Pons (tissue), 1 donor: ENCODE measurements at places on chromosomes 4 and X.

DNA sequence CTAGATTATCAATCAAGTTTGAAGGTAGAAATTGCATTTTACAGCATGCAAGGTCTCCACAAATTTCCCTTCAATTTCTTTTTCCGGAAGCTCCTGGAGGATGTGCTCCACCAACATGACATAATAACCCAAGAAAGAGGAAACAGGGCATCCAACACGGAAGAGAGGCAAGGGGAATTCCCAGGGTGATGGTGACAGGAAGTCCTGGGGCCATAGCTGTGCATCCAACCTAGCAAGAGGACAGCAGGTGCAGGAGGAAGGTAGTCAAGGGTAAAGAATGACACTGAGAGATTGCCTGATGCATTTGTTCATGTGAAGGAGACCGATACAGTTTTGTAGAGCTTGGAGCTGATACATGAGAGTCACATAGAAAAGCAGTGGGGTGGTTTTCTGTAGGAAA, 115.7 kb upstream of the LSM6 start:
- DNase-seq = no peak

- DNase-seq = no peak
These were observed 265.4 kb upstream of the CASK start for GRCh38 chrX:42188730-42189129.

DNA sequence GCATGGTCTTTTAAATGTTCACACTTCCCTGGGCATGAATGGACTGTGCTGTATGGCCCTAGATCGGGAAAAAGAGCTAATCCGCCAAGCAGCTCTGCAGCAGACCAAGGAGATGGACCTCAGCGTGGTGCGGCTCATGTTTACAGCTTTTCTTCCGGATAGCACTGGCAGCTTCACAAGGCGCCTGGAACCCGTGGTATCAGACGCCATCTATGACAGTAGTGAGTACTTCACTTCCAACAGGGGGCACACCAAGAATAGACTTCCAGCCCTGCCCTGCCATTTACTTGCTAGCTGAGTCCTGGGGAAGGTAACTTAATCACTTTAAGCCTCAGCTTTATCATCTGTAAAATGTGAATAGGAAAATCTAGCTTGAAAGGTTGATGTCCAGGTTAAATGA, 77.7 kb downstream of the NFKB1 start:
- DNase-seq = peak; percentile 53

- no peak for DNase-seq
These were observed 8.4 kb downstream of the GRSF1 start for GRCh38 chr4:70831293-70831692.

DNA sequence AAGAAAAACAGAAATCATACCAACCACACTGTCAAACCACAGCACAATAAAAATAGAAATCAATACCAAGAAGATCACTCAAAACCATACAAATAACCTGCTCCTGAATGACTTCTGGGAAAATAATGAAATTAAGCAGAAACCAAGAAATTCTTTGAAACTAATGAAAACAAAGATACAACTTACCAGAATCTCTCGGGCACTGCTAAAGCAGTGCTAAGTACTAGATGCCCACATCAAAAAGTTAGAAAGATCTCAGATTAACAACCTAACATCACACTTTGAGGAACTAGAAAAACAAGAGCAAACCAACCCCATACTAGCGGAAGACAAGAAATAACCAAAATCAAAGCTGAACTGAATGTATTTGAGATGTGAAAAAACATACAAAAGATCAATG, 33.2 kb downstream of the AWAT2 start:
- no peak for DNase-seq

DNA sequence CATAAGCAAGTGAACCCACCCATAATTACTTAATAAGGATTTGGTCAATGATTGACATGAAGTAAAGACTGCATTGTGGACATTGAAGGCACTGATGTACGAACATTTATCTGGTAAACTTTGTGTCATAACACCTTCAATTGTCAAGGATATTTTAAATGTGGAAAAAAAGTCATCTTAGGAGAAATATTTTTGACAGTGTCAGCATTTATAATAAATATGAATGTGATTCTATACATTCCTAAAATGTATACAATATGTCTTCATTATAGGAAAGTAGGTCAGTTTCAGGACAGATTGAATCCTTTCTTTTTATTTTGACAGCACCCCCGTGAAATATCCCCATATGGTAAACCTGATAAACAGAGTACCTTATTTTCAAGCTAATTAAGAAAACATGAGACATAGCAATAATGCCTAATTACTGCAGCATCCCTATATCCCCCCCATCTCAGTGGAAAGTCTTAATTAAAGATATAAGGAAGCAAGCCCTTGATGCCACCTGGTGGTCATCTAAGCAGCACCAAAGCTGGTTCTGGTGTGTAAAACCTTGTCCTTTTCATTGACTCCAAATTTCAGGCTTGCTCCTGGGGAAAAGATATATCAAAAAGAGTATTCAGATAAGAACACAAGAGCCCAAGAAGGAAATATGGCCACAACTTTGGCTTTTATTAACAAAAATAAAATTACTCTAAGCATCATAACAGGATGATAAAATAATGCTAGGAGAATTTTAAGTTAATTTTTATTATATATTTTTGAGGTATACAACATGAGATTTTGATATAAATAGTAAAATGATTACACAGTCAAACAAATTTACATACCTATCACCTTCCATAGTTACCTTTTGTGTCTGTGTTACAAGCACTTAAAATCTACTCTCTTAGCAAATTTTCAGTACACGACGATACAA, 379.7 kb downstream of the TLL1 start:
- no peak for DNase-seq

GRCh38 chrX:71217298-71217697, 5.7 kb upstream of the GJB1 start:
- DNase-seq = no peak

GRCh38 chrX:38577738-38578137, 16.4 kb downstream of the TSPAN7 start:
- DNase-seq = no peak

- DNase-seq = peak; percentile 21
These were observed 1.3 kb downstream of the SPATA18 start for GRCh38 chr4:52052475-52052780.

DNA sequence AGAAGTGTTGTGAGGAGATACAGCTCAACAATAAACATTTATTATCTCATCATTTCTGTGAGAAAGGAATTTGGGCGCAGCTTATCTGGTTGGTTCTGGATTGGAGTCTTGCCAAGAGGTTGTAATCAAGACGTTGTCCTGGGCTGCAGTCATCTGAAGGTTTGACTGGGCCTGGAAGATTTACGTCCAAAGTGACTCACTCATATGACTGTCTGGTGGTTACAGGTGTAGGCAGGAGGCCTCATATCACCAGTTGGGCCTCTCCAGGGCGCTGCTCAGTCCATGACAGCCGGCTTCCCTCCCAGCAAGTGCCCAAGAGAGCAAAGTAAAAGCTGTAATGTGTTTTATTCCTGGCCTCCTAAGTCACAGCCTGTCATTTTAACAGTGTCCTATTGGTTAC, 106.3 kb downstream of the USP46 start:
- no peak for DNase-seq

DNA sequence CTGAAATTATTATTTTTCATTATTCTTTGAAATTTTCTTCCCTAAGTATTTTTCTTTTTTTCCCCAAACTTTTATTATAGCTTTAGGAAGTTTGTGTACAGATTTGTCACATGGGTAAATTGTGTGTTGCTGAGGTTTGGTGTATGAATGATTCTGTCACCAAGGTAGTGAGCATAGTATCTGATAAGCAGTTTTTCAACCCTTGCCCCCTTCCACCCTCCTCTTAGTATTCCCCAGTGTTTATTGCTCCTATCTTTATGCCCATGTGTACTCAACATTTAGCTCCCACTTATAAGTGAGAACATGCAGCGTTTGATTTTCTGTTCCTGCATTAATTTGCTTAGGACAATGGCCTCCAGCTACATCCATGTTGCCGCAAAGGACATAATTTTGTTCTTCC, 103.9 kb upstream of the MAGEB2 start:
- DNase-seq = no peak

DNA sequence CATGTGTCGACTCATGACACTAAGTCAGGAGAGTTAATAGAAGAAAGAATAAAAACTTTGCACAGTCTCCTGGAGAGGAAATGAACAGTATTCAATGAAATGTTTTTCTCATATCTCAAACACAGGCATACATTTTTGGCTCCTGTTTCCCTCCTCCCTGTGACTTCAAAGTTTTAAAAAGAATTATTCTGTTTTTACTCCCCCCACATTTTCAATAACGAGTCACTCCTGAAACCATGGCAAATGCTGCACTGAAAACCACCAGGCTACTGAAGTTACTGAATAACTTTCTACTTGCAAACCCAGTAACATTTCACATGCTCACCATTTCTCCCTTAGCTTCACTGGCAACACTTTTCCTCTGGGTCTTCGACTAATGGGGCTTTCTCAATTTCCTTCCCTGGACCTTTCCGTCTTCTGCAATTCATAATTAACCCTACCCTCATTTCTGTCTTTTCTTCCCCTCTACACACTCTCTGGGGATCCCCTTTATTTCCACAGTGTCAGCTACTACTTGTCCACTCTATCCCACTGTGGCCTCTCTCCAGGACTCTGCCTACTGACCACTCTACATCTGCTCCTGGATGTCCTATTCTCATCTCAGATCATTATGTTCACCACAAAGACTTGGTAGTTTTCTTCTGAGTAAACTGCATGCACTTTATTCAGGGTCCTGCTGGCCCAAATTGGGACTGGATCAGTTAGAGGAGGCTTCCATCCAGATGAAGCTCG, 225.8 kb upstream of the ETNPPL start:
- DNase-seq = no peak

DNA sequence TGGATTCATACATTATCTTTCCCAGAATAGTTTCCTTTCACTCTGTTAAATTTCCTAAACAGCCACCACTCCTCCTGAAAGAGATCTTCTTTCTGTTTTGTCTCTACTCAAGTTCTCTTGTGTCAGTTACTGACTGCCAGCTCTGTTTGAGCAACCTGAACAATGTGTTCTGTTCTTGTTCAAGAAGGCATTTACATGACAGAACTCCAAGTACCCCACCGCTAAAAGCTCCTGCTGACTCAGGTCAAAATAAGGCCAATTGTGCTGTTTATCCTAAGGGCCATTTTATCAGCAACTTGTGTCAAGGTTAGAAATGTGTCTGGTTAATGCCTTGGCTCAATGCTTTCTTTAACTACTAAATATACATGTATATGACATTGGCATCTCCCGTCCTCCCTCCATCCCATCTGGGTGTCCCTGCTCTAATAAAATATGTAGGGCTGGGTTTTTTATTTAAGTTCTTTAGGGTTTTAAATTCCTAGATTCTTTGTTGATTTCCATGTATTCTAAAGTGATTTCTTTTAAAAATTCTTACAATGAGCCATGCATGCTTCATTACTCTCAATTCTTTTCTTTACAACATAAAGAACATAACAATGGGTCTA, 144.3 kb upstream of the PAQR3 start:
- DNase-seq = peak; percentile 3
